PC-9 (cell line): ENCODE measurements at places on chromosomes 16 and 17. TPM values are rescaled to one million over a fixed set of nuclear protein-coding genes. Genes with fewer than 3 reads are reported as not detected.

Gene KRTAP4-6
- not detected in 2 replicates for total RNA-seq

Gene NPIPA5
- total RNA-seq = 0.68 and 0.73 TPM in 2 replicates

Gene PAQR4
- total RNA-seq = 33.6 and 40.7 TPM in 2 replicates

Gene CLEC18A
- 1.2 and 1.3 TPM in 2 replicates for total RNA-seq

Gene SOX9
- 21.7 and 25.0 TPM in 2 replicates for total RNA-seq

Gene PTGES3L
- total RNA-seq = 0.70 and 1.3 TPM in 2 replicates

Gene KRTAP9-2
- total RNA-seq = not detected in 2 replicates

Gene TAX1BP3
- 147 and 168 TPM in 2 replicates for total RNA-seq

Gene SLC5A2
- total RNA-seq = 0.13 and 0.60 TPM in 2 replicates

Gene TRAPPC2L
- total RNA-seq = 82.6 and 101 TPM in 2 replicates

Gene MAP2K6
- total RNA-seq = 1.6 TPM in 2 replicates

Gene TEX19
- total RNA-seq = 0.24 and 0.28 TPM in 2 replicates

Gene NOG
- total RNA-seq = 4.2 and 4.8 TPM in 2 replicates

Gene NOS2
- total RNA-seq = not detected in 2 replicates

Gene PRKCB
- total RNA-seq = not detected in 2 replicates

Gene NXPH3
- total RNA-seq = not detected in 2 replicates

Gene NPTX1
- total RNA-seq = 6.1 and 6.9 TPM in 2 replicates

Gene SDF2
- 38.9 and 43.7 TPM in 2 replicates for total RNA-seq

Gene CTRB2
- not detected in 2 replicates for total RNA-seq

Gene CHCT1
- not detected in 2 replicates for total RNA-seq

Gene PRR35
- total RNA-seq = 0.35 TPM in 1 of 2 replicates, not detected in the other

Gene CTF1
- total RNA-seq = 11.6 and 17.0 TPM in 2 replicates

Gene LIMD2
- total RNA-seq = 1.6 and 2.7 TPM in 2 replicates

Gene VAT1L
- total RNA-seq = not detected in 2 replicates

Gene SUMO2
- total RNA-seq = 425 and 486 TPM in 2 replicates

Gene TNFRSF17
- total RNA-seq = not detected in 2 replicates

Gene G6PC1
- total RNA-seq = not detected in 2 replicates

Gene AGRP
- not detected in 2 replicates for total RNA-seq

Gene BRCA1
- 40.9 and 52.0 TPM in 2 replicates for total RNA-seq

Gene NLRC3
- not detected in 2 replicates for total RNA-seq

Gene CDRT15L2
- total RNA-seq = not detected in 2 replicates

Gene JPT1
- total RNA-seq = 250 and 277 TPM in 2 replicates

Gene CBX2
- 30.4 and 32.6 TPM in 2 replicates for total RNA-seq

Gene FOXF1
- total RNA-seq = not detected in 2 replicates

Gene PLK1
- total RNA-seq = 169 and 213 TPM in 2 replicates

Gene KRT39
- total RNA-seq = not detected in 2 replicates

Gene KRT32
- total RNA-seq = not detected in 2 replicates

Gene PRSS36
- 4.1 and 6.8 TPM in 2 replicates for total RNA-seq

Gene ABCC1
- total RNA-seq = 139 and 146 TPM in 2 replicates

Gene ABCA10
- total RNA-seq = 0.23 TPM in 1 of 2 replicates, not detected in the other

Gene CBFB
- total RNA-seq = 58.7 and 63.3 TPM in 2 replicates

Gene HMOX2
- total RNA-seq = 68.1 and 69.5 TPM in 2 replicates

Gene KRT28
- not detected in 2 replicates for total RNA-seq

Gene KCNH4
- total RNA-seq = not detected in 2 replicates

Gene TBC1D3K
- total RNA-seq = not detected in 2 replicates

Gene HOXB1
- total RNA-seq = not detected in 2 replicates

Gene DPEP2
- total RNA-seq = not detected in 2 replicates

Gene PPP4C
- 246 and 268 TPM in 2 replicates for total RNA-seq

Gene MMP28
- 2.8 and 6.4 TPM in 2 replicates for total RNA-seq

Gene TMEM235
- not detected in 2 replicates for total RNA-seq

Gene SPNS3
- 14.8 and 15.9 TPM in 2 replicates for total RNA-seq

Gene PKMYT1
- 105 and 112 TPM in 2 replicates for total RNA-seq

Gene OR3A2
- not detected in 2 replicates for total RNA-seq

Gene PMFBP1
- total RNA-seq = 0.55 TPM in 1 of 2 replicates, not detected in the other

Gene ZNF174
- 12.1 and 13.2 TPM in 2 replicates for total RNA-seq

Gene SLFN12L
- not detected in 2 replicates for total RNA-seq

Gene FSCN2
- 4.3 and 11.5 TPM in 2 replicates for total RNA-seq

Gene RAMP2
- total RNA-seq = 1.1 TPM in 1 of 2 replicates, not detected in the other

Gene TBC1D3C
- 0.31 TPM in 1 of 2 replicates, not detected in the other for total RNA-seq

Gene TMEM220
- total RNA-seq = not detected in 2 replicates
